ENCODE measurements at places on chromosomes 13 and 19. TPM values are rescaled to one million over a fixed set of nuclear protein-coding genes. Genes with fewer than 3 reads are reported as not detected.

The TTYH1 gene
- 35.9 TPM for total RNA-seq

The ZNF490 gene
- 7.3 TPM for total RNA-seq

The KLK3 gene
- 0.13 TPM for total RNA-seq

The AP1M2 gene
- 127 TPM for total RNA-seq

The EDDM13 gene
- not detected for total RNA-seq

The ADGRE2 gene
- total RNA-seq: 3.2 TPM

The KANK3 gene
- total RNA-seq: 8.0 TPM

The ALKBH6 gene
- 28.1 TPM for total RNA-seq

The ZNF541 gene
- total RNA-seq: 0.09 TPM

The CYP2S1 gene
- total RNA-seq: 173 TPM

The ZNF766 gene
- total RNA-seq: 30.4 TPM

The DAND5 gene
- total RNA-seq: 0.18 TPM

The APOC4 gene
- not detected for total RNA-seq

The ADM5 gene
- 6.7 TPM for total RNA-seq

The IGSF23 gene
- not detected for total RNA-seq

The RFPL4A gene
- not detected for total RNA-seq

The PROSER3 gene
- 36.7 TPM for total RNA-seq

The ADGRE3 gene
- total RNA-seq: not detected

The SPC24 gene
- 62.2 TPM for total RNA-seq

The EPS8L1 gene
- 43.8 TPM for total RNA-seq

The DACT3 gene
- 1.8 TPM for total RNA-seq

The ZNF600 gene
- 13.2 TPM for total RNA-seq

The KLK2 gene
- 0.46 TPM for total RNA-seq

The ZNF44 gene
- 7.6 TPM for total RNA-seq

The FEM1A gene
- total RNA-seq: 16.1 TPM

The SLAIN1 gene
- total RNA-seq: 33.1 TPM

The LIN37 gene
- 6.4 TPM for total RNA-seq

The DCLK1 gene
- 15.4 TPM for total RNA-seq

The FOXA3 gene
- 24.6 TPM for total RNA-seq

The RASA3 gene
- 16.5 TPM for total RNA-seq

The CBY2 gene
- not detected for total RNA-seq

The CADM4 gene
- total RNA-seq: 13.3 TPM

The WDR88 gene
- total RNA-seq: 0.28 TPM

The FCAR gene
- 0.39 TPM for total RNA-seq

The CGB8 gene
- 0.31 TPM for total RNA-seq

The SLC10A2 gene
- not detected for total RNA-seq

The SLC39A3 gene
- 34.8 TPM for total RNA-seq

The PCDH9 gene
- 0.25 TPM for total RNA-seq

The CGB2 gene
- total RNA-seq: not detected

The C19orf85 gene
- 2.1 TPM for total RNA-seq

The HRC gene
- total RNA-seq: 4.6 TPM

The CEACAM7 gene
- total RNA-seq: 0.21 TPM

All from WTC11 (cell line).